HFF-Myc (cell line): ENCODE measurements at places on chromosomes 7 and 10.
A peak's percentile ranks its signal among the peaks of the same experiment; 100 is the strongest.

GRCh38 chr7:110775046-110775445 is 315.9 kb upstream of the LRRN3 start:
- no peak for DNase-seq

- DNase-seq = no peak
Measured at GRCh38 chr10:16816830-16817124, 447 bp downstream of the RSU1 start.

GRCh38 chr7:22667562-22668239 is 59.3 kb upstream of the IL6 start:
- peak; percentile 35 for DNase-seq

GRCh38 chr7:82417898-82418297 is 25.7 kb downstream of the CACNA2D1 start:
- DNase-seq = no peak

GRCh38 chr10:12279281-12279680 is 70.1 kb upstream of the CAMK1D start:
- no peak for DNase-seq

GRCh38 chr10:123013456-123014419 is 4.9 kb downstream of the ACADSB start:
- DNase-seq = no peak

DNA sequence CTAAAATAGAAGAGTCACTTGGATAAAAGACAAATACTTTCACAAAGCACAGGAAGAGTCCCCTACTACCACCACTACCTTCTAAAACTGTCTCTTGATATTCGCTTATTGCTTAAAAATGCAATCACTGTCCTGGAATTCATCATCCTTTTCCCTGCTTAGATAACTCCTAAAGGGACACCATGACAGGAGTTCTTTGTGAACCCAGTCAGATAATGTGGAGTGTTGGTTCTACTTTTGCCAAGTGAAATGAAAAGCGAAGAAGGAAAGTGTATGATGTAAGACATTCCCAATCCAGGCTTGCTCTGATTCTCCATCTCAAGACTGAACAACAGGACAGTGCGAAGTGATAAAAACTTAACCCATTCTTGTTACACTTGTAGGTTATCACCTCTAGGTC is 103.0 kb downstream of the MTERF1 start:
- no peak for DNase-seq

DNA sequence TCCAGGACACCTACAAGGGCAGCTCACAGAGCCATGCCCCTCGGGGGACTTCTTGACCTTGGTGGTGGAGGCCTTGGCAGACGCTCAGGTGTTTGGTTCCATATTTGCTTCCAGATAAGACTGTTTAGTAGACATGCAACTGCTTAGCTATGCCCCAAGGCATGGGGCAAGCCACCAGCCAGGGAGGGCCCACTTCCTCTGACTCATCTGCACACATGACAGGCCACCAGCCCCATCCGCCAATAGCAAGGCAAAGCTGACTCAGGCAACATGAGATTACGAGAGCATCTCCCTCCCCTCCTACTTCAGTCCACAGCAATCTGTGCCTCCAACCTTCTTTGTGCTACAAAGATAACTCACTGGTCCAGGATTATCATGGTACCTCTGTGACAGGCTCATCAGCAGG is 54.9 kb downstream of the KCNMA1 start:
- peak; percentile 71 for DNase-seq

- DNase-seq = no peak
Measured at GRCh38 chr10:59093461-59093860, 83.0 kb upstream of the PHYHIPL start.

DNA sequence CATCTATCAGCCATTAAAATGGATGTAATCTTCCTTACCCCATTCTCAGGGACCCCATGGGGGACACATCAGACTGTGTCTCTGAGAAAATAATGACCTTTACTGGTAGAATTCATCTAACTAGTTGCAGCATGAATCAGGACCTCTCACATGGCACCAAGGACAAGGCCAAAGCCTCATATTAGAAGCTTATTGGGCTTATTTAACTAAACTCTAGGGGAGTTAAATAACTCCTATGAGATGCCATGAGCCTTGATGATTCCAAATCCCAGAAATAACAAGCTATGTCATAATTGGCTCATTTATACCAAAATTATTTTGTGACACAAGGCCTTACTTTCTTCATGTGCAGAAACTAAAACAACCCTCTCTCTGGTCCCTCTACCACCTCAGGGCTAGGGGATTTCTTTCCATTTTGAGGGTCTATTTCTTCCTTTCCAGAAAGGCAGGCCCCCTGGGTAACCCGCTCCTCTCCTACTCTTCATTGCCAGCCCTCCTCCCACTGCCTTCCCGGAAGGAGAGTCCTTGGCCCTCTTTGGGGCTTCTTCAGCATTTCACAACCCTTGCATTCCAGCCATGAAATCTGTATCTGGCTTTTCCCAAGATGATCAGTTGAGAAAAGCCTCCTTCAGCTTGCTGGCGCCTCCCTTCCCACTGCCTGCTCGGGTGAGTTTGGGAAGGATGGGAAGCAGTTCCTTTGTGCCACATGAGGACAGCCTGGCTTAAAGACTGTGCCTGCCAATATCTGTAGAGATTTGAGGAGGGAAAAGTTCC is 41.8 kb upstream of the TRIM8 start:
- DNase-seq = no peak

DNA sequence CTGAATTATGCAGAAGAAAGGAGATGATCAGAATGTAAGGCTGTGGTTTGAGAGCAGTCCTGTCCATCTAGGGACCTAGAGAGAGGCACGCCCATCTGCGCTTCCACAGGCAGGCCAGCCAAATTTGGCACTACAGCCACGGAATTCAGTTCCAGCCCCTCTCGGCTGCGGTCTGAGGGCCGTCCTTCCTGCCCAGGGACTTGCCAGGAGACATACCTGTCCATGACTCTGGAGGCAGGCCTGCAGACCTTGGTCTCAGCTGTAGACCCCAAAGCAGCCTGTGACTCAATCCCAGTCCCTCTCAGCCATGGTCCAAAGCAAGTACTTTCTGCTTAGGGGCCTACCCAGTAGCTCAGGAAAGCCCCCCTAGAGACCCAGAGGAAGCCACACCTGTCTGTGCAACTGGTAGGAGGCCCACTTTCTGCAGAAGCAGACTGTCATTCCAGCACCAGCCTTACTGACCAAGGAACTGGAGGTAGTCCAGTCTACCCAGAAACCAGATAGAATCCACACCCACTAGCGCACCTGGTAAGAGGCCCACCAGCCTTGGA is 720.9 kb downstream of the PARD3 start:
- DNase-seq = no peak

DNA sequence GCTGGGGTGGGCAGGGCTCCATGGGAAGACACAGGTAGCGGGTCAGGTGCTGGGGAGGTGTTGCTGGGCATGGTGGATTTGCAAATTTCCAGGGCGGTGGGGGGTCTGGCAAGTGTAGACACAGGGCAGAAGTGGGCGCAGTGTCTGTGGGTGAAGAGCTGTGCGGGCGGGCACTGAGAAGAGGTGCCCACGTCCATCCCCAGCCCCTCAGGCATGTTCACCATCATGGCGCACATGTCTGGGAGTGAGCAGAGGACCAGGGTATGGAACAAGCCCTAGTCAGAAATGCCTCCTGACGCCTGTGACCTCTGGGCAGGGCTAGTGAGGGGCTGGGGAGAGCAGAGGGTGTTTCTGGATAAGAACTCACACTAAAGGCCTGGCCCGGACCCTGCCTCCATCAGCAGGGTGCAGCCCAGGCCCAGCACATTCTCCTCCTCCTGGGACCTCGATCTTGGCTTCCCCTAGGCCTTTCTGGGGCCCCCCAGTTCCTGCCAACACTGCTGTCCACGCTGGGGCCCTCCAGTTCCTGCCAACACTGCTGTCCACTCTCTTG is 612.9 kb downstream of the PTPRN2 start:
- no peak for DNase-seq

- no peak for DNase-seq
Measured at GRCh38 chr10:132592790-132593383, 55.3 kb downstream of the INPP5A start.

GRCh38 chr10:95217476-95217875 is 23.4 kb downstream of the ACSM6 start:
- no peak for DNase-seq

GRCh38 chr7:104956753-104957450 is 57.1 kb upstream of the KMT2E start:
- DNase-seq = peak; percentile 88

GRCh38 chr10:23338155-23338828 is 6.3 kb downstream of the C10orf67 start:
- no peak for DNase-seq

DNA sequence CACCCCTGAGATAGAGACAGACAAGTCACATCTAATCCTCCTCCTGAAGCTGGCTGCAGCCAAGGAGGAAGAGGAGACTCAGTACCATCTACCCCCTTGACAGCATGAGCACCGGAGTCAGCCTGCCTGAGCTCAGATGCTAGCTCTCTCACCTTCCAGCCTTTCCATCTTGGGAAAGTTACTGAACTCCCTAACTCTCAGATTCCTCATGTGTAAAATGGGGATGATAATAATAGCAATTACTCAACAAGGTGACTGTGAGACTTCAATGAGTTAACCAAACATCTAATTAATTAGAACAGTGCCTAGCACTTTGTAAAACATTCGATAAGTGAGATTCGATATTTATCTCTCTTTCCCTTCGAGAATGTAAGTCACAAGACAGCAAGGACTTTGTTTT is 6.4 kb downstream of the KDM7A start:
- no peak for DNase-seq

GRCh38 chr7:125504848-125505247 is 575.2 kb upstream of the POT1 start:
- no peak for DNase-seq

DNA sequence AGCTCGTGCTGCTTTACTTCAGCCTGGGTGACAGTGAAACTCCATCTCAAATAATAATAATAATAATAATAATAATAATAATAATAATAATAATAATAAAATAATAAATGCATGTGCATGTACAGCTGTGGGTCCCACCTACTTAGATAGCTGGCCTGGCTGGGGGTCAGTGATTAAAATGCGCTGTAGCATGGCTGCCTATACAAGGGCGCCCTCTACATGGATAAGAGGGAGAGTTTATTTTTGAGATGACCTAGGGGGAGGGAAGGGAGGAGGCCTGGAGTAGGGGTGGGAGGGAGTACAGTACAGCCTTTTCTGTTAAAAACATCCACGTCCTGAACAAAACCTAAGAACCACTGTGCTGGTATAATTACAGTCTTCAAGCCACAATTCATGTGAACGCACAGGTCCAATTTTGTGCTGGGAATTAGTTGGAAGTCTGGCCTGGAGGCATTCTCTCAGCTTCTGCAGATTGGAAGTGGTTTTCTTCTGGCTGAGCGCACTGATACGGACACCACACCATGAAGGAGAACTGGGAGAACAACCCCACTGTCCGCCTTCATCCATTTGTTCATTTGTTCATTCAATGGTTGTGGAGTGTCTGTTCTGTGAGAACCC is 146.5 kb downstream of the TMEM178B start:
- no peak for DNase-seq

- no peak for DNase-seq
Measured at GRCh38 chr10:28020080-28020860, 21.4 kb upstream of the ODAD2 start.

GRCh38 chr7:40709062-40709964 is 574.5 kb downstream of the SUGCT start:
- DNase-seq = no peak

- DNase-seq = no peak
Measured at GRCh38 chr10:80536361-80536835, 1.3 kb upstream of the SH2D4B start.

DNA sequence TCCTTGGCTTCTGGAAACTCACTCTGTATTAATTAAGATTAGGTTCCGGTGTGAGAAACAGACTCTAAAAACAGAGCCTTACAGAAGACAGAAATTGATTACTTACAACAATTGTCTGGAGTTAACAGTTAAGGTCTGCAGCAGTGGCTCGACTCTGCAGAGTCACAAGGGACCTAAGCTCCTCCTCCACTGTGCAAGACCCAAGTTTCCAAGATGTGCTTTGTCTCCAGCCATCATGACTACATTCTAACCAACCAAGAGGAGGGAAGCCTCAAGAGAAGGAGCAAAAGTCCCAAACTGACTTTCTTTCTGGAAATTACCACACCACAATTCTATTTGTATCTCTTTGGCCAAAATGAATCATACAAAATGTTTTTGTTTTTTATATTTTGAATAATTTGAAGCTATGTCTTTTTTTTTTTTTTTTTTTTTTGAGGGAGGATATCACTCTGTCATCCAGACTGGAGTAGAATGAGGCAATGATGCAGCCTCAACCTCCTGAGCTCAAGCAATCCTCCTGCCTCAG is 14.2 kb upstream of the ODAD2 start:
- no peak for DNase-seq

- DNase-seq = no peak
Measured at GRCh38 chr10:14409247-14409646, 78.5 kb upstream of the FRMD4A start.

DNA sequence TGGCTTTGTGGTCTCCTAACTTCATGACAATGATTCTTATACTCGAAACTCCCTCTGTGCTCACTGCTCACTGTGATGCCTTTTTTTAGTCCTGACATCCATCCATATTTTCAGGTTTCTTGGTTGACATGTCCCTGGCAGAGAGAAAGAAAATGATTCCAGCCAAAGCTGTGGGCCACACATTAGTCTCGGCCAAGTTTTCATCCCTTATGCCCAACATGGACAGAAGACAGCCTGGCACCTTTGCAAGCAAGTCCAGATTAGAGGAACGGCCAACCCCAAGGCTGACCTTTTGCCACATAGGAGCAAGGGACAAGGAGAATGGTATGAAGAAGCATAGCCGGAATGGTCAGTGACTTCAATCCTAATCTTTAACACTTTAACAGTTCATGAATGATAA is 8.7 kb upstream of the OPALIN start:
- DNase-seq = no peak

DNA sequence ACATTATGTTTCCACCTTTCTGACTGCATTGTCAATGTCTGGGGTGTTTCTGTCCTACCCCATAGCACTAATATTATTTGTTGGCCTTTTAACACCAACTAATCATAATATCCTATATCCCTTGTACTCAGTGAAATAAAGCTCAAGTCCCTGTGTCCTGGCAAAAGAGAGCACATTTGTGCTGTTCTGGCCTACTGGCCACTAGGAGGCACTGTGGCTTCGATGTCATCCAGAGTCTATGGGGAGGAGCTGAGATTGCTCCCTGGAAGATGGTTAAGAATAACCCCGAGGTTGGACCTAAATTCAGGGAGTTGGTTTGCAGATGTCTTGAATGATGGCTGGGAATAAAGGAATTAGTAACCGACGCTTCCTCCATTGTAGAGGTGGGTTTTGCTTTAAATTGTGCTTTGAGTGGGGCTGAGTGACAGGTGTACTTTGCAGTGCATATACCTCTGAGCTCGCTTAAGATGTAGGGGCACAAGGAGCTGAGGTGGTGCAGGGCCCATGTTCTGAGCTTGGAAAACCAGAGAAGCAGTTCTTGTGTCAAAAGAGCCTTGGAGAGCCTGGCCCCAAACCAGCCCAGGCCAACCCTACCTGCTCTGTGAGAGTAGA is 191.2 kb upstream of the PRSS1 start:
- peak; percentile 77 for DNase-seq

GRCh38 chr7:99032928-99033327 is 111.0 kb downstream of the SMURF1 start:
- DNase-seq = no peak

- no peak for DNase-seq
Measured at GRCh38 chr7:150375662-150376521, 3.2 kb upstream of the ZNF775 start.

- DNase-seq = no peak
Measured at GRCh38 chr10:96835899-96836298, 3.8 kb downstream of the LCOR start.
